ENCODE measurements at places on chromosomes 5 and 9.

DNA sequence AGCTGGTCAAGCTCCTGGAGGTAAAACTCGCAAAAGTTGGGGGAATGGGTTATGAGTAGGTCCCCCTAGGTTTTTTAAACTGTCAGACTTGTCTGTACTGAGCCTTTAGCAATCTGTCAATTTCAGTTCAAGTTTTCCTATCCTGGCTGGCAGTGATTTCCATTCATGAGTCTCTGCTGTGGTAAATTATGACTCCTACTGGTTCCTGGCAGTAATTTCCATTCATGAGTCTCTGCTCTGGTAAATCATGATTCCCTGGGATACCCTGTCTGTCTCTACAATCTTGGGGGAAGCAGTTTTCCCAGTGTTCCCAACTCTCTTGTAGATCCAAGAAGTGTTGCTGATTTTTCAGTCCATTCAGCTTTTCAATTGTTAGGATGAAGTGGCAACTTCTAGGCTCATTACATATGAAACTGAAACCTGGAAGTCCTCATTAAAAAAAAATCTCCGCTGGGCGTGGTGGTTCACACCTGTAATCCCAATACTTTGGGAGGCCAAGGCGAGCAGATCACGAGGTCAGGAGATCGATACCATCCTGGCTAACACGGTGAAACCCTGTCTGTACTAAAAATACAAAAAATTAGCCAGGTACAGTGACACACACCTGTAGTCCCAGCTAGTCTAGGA is 91.3 kb upstream of the GPBP1 start:
- DNase-seq = no peak

GRCh38 chr5:42587096-42587723 is 164.0 kb downstream of the GHR start:
- DNase-seq = no peak

DNA sequence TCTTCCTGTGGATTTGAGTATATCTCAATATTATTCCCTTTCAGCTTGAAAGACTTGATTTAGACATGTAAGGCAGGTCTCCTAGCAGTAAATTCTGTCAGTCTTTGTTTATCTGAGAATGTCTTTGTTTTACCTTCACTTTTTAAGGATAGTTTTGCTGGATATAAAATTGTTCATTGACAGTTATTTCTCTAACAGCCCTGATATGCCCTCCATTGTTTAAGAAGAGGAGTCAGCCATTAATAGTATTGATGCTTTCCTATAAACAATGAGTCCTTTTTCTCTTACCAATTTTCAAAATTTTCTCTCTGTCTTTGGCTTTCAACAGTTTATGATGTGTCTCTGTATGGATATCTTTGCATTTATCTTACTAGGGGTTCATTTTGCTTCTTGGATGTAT is 163.5 kb upstream of the ANKRD55 start:
- no peak for DNase-seq

DNA sequence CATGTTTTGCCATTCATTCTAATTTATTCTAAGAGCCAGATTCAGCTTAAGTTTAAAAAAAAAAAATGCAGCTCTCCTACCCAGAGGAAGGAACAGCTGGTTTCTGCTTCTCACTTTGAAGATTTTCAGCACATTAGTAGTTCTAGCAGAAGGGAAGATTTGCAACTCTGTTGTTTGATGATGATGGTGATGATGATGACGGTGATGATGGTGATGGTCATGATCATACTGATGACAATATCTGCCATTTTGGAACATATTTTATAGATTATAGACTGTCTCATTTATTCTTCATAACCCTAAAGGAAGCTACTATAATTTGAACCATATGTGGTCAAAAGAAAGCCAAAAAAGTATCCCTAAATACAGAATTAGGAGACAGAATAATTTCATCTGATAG is 7.9 kb upstream of the MED10 start:
- DNase-seq = no peak

DNA sequence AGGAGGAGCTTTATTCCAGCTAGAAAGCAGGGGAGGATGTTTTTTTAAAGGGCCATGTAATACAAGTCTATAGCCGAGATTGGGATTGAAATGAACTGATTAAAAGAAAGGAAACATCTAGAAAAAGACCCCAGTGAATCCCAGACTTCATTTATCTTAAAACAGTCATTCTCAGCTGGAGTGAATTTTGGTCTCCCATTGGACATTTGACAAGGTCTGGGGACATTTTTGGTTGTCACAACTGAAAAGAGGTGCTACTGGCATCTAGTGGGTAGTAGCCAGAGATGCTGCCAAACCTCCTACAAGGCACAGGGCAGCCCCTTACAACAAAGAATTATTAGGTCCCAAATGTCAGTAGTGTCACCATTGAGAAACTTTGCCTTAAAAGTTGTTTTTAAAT is 16.3 kb upstream of the SPINK4 start:
- no peak for DNase-seq

DNA sequence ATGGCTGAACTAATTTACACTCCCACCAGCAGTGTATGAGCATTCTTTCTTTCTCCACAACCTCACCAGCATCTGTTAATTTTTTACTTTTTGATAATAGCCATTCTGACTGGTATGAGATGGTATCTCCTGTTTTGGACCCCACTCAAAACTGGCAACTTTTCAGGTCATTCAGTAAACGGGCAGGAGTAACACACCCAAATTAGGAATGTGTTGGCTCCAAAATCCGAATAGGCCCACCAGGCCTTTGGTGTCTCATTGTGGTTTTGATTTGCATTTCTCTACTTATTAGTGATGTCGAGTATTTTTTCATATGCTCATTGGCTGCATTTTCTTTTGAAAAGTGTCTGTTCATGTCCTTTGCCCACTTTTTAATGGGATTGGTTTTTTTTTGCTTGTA is 517.1 kb downstream of the TMEM232 start:
- no peak for DNase-seq

DNA sequence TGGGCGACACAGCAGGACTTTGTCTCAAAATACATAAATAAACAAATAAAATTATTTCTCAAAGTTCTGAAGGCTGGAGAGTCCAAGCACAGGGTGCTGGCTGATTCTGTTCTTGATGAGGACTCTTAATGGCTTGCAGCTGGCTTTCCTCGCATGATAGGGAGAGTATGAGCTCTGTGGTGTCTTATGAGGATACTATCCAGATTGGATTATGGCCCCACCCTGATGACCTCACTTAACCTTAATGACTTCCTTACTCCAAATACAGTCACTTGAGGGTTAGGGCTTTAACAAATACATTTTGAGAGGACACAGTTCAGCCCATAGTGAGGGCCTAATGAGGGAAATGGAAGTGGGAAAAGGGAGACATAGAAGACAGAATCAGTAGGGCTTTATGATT is 87.7 kb downstream of the FOCAD start:
- no peak for DNase-seq

DNA sequence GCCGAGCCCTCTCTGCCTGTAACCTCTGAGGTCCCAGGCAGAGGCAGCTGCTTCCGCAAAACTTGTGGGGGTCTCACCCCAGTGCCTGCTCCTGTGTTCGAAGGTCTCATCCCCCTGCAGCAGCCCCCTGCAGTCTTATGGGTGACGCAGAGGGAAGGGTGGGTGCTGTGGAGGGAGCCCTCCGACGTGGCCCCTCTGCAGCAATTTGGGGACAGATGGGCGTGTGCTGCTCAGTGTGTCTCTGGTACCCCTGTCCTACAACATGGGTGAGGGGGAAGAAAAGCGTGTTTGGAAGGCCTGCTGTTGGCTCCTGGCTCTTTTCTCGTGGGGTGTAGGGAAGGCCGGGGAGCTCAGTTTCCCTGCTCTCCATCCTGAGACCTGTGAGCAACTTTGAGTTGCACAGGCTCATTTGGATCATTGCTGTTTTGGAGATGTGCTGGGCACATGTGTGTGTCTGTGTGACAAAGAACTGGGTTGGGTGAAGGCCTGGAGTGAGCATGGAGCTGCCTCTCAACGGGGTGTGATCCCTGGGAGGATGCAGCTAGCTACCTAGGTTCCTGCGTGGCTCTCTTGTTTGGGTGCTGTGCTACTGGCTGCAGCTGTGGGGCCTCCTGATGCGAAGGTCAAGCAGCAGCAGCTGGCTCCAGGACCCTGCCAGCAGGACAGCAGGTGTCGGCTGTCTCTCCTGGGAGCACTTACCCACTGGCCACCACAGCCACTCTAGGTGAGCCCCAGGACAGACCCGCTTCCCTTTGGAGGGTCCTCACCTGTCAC is 179.6 kb upstream of the PITX1 start:
- DNase-seq = no peak

GRCh38 chr9:38380872-38381534 is 11.5 kb upstream of the ALDH1B1 start:
- no peak for DNase-seq

- DNase-seq = no peak
Measured at GRCh38 chr5:127324756-127325155, 34.2 kb downstream of the MEGF10 start.

GRCh38 chr5:84478603-84479002 is 93.9 kb upstream of the EDIL3 start:
- DNase-seq = no peak
